Stimulated activated CD4-positive, alpha-beta T cell treated with anti-CD3 and anti-CD28 coated beads, Interleukin-1b, Interleukin-23, amount 100 ng/mL, for 1 hour (primary cell): ENCODE measurements at places on chromosomes 1 and 21.
A peak's percentile ranks its signal among the peaks of the same experiment; 100 is the strongest.

GRCh38 chr1:8437347-8437746 is 119.4 kb downstream of the SLC45A1 start:
- DNase-seq, result no peak

DNA sequence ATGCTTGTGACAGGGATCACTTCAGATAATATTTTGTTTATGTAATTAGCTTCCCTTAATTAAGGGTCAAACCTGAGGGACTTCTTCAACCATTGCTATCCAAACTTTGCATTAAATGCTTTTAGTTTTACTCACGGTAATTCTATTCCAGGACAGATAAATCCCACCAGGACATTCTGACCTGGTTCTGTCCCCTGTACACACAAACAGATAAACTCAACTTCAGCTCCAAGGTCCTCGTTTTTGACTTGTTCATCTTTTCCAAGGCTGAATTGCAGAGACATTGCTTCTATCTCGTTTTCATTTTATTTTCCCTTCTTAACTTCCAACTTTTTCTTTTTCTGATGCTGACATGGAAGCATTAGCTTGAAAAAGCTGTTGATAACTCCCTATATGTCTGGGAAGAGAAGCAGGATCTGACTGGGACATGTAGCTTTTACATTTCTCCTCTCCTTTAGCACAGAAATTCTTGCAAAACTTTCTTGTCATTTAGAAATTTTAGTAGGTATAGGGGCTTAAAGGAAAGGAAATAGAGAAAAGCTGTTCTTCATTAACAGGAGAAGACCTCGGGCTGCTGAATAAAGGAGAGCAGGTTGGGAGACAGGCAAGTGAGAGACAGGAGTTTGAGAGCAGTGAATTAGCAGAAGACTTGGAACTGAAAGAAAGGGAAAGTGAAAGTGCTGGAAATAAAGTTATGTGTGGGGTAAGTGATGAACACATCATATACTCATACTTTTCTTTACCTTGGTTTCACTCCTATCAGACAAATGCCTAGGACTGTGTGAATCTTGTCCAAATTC is 231.7 kb upstream of the B3GALT2 start:
- no peak for DNase-seq

GRCh38 chr1:193115629-193116227 is 6.1 kb upstream of the CDC73 start:
- DNase-seq, result no peak

GRCh38 chr1:83676106-83676505 is 322.8 kb downstream of the TTLL7 start:
- DNase-seq, result no peak

GRCh38 chr1:37513795-37514349 is 694 bp downstream of the MEAF6 start:
- DNase-seq, result peak; percentile 36
